HCT116 (cell line): ENCODE measurements at places on chromosomes 2 and 18.

- DNase-seq = no peak
These were observed 650.8 kb upstream of the FANCL start for GRCh38 chr2:58891828-58892377.

DNA sequence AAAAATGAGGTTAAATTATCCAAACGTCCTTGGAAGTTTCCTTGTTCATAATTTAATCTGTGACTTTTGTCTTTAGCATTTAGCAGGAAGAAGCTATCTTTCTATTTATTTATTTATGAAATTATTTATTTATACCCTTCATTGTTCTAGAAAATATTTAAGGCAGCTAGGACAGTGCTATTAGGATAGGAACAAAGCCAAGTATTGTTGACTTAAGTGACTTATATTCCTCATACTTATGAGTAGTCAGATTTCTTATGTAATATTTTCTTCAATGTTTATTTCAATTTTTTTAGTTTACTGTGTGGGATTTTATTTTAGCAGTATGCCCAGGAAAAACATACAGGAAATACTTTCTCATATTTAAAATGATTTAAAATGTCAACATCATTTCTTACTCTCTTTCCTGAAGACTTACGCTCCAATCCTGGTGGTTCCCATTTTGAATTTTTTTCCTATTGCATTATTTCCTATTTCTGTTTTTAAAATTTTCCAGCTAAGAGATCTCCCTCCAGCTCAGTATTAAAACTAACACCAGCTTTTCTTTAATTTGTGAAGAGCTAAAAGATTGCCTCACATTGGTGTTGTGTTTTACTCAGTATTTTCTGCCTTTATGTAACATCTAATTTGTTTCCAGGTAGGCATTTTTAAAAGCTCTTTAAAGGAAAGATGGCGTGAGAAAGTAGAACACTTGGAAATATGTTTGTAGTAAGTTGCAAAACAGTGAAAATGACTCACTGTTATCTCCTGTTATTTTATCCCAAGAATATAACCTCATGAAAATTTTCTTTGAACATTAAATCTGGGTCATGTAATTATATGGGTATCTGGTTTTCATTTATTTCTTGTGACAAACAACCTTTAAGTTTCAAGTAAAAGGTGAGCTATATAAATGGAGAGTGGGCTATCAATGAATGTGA, 32.2 kb downstream of the MAPRE2 start:
- no peak for DNase-seq

GRCh38 chr2:151983221-151983620, 115.6 kb downstream of the CACNB4 start:
- DNase-seq = no peak

DNA sequence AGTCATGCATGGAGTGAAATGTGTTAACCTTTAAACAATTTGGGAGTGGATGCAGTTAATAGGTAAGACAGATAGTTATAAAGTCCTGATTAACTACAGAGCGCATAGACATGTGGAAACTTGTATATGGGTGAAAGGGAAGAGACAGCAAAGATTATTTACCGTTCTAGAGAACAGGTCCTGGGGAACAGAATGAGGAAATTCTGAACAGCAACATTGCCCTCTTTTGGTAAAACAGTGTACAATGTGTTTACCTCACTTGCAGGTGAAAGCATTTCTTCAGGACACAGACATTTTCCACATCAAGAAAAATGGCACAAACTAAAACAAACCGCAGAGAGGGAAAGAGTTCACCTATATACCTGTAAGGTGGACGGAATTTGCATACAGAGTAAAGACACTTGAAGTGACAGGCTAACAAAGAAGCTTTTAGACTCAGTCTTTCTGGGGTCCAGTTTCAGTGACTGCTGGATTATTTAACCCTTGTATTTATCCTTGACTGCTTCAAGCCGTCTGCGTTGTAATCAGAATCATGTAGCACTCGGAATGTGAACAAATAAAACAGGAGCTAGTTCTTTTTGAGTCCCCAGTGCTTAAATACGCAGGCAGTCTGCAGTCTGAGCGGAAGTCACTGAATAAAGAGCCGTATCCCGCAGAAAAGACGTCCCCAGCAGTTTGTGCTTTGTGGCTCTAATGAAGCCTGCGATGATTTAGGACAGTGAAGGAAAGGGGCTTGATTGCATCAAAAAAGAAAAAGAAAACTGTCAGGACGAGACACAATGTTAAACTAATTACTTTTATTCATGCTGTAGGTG, 364.8 kb upstream of the GALNT5 start:
- DNase-seq = peak; percentile 68

GRCh38 chr2:21131861-21132260, 8.1 kb downstream of the TDRD15 start:
- DNase-seq = no peak

DNA sequence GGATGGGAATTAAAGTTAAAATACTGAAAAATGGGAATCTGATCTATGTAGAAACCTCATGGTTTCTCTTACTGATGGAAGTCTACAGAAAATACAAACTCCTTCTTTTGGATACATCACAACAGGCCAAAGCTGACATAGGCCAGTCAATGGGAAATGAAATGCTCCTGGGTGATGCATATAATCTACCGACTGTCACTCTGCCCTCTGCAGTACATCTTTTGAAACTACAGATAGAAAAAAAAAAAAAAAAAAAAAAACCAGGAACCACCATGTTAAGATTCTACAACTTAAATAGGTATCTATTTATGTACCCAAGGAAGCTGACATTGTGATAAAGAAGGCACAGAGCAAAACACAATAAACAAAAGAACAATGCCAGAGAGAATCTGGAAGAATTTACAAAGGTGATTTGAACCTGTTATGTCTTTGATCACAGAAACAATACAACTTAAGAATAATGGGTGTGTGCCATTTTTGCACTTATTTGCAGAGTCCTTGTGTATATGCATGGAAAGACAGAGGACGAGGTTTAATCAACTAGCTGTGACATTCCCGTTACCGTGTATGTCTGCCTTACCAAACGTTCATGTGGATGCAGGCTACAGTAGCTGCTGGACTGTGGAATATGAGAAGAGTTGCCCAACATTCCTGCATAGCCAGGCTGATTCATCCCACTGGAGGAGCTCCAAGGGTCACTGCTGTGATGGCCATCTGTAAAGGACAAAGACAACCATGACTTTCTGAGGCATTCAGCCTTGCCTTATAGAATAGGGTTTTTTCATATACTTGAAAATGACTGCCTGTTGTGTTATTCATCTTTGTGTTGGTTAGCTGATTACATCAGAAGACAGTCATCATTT, 312.7 kb downstream of the TCF4 start:
- DNase-seq = no peak

- DNase-seq = no peak
These were observed 355.8 kb downstream of the ARL6IP6 start for GRCh38 chr2:153074207-153074606.

GRCh38 chr2:211930331-211930730, 608.3 kb downstream of the ERBB4 start:
- DNase-seq = no peak

GRCh38 chr2:193818801-193819499, 1624.2 kb upstream of the TMEFF2 start:
- DNase-seq = no peak

- DNase-seq = no peak
These were observed 127.7 kb upstream of the GLI2 start for GRCh38 chr2:120607996-120608395.

DNA sequence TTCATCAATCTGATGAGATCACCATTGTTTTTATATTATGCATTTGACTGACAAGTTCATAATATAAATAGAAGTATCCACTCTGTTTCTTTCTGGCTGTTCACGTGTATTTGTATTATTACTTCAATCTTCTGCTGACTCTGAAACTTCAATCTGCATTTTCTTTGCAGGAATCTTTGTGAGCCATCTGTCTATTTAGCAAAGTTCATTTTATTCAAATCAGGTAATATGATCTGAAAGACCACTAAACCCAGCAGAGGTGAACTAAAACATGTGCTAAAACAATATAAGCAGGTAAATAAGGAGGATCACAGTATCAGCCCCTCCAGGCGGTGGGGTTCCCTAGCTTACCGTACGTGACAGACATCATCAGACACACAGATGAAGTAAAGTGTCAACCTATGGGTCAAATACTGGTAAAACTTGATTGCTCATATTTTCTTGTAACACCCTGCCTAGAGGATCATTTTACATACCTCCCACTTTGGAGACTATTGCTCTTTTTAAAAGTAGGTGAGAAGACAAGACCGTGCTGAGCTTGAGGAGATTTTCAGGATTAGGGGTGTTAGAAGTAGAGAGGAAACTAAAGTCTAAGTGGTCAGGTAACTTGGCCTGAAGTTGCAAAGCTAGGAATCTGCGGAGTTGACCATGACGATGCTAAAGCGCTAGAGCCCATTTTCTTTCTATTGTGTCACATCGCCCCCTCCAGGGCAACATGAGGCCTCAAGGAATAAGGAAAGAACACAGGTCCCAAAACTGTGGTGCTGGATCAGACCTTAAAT, 9.0 kb downstream of the DTNB start:
- DNase-seq = peak; percentile 68
